ENCODE measurements at places on chromosomes 16 and 17.

GRCh38 chr17:80190716-80191115 is 20.9 kb downstream of the CARD14 start:
- DNase-seq: no peak

DNA sequence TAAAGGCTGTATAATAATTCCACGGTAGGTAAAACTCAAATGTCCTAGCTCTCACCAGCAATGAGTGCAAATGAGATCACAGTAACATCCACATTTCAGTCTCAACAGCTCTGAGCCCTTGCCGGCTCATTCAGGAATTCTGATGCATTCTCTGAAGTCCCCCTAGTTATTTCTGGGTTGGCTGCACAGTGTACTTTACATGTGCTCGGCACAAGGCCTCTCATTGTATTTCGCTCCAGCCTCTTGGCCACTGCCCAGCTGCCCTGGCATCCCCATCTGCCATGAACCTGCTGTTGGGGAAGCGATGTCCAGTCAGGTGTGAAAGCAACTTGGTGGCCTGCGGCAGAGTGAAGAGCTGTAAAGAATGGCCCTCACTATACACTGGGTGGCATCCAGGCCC is 14.3 kb downstream of the PRCD start:
- no peak for DNase-seq

GRCh38 chr17:313231-313630 is 39.4 kb downstream of the RPH3AL start:
- DNase-seq: no peak

GRCh38 chr17:42323268-42323773 is 35.0 kb downstream of the STAT5A start:
- no peak for DNase-seq

DNA sequence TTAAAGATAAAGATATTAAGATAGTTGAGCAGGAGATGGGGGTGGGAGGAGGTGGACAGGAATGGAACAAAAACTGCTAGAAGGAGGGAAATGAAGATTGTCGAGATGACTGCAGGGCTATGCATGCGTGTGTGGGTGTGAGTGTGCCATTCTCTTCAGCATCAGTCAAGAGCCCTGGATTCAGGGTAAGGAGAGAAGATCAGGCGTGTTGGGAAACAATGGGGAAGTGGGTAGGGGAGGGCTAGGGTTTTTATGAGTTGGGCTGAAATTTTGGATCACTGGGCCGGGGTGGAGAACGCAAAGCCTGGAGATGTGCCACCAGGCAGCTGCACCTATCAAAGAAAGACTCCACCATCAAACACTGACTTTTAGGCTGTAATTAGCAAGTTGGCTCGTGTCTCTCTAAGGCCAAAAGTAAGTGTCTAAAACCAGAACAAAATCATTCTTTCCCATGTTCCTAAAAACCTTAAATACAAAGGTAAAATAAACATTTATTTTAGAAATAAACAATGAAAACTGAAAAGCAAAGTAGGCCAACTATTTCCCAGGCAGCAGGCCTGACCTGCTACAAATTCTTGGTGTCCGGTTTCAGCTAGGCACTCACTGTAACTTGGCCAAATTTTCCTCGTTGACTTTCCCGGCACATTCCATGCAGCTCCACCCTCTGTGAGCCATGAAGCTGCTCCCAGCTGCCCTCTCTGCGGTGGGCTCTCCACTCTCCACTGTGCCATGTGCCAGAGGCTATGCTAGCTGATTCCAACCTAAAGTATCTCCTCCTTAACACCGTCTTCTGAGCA is 4.2 kb downstream of the CDRT4 start:
- DNase-seq: no peak

- DNase-seq: no peak
These were observed 650 bp downstream of the KIAA0753 start for GRCh38 chr17:6639586-6640535.

DNA sequence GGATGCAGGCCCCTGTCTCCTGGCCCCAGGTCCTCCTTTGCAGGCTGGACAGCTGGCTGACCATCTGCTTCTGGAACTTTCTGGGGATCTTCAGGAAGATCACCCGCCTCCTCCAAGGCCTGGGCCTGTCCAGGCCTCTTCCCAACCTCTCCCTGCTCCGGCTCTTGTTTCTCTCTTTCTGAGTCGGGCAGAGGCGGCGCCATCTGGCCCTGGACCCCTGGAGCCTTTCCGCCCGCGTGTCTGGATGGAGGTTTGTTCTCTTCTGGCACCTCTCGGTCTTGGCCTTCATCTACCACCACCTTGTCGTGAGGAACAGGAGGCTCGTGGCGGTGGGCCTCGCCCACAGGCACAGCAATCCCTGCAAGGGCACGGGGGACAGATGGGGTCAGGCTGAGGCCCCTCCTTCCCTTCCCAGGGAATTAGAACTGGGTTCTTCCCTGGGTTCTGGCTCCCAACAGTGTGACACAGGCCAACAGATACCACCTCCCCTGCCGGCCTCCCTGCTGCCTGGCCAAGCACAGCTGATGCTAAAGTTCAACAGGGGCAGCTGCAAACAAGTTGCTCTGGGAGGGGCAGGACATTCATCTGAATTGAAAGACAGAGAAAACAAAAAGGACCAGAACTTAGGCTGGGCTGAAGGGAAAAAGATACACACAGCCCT is 13.3 kb downstream of the NDUFAF8 start:
- no peak for DNase-seq

- no peak for DNase-seq
These were observed 10.0 kb upstream of the N4BP1 start for GRCh38 chr16:48619979-48620378.

DNA sequence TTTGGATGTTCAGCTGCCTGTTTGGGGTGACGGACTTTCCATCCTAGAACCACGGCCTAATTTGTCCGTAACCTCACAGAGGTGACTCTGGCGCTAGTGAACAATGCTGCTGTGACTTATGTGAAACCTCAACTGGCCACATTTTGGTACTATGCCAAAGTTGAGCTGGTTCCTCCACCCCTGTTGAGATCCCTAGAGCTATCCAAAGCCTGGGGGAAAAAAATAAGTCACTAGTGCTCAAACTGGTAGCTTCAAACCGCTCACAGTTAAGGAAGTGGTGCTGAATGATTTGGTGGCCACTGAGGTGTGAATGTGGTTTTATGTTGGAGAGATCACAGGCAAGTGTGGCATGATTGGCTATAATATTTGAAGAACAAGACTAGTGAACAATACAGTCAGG is 11.3 kb upstream of the TUBG2 start:
- no peak for DNase-seq

- no peak for DNase-seq
These were observed 4.3 kb downstream of the DUS1L start for GRCh38 chr17:82061047-82061925.

DNA sequence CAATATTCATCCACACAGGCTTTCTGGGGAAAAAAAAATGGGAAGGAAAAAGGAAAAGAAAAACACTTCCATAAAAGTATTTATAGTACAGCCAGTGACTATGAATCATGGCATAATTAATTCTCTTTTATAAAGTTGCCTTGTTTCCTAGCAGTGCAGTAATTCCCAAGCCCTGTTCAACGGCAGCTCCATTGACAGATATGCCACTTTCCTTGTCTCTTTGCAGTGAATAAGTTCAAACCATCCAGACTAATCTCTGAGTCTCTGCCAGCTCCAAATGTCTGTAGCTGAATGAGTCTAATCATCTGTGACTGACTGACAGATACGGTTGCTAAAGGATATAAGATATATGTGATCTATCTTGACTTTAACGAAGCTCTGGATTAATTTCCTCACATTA is 52.9 kb upstream of the KCNJ16 start:
- DNase-seq: no peak

- DNase-seq: no peak
These were observed 5.4 kb upstream of the BCAR1 start for GRCh38 chr16:75256696-75257343.

DNA sequence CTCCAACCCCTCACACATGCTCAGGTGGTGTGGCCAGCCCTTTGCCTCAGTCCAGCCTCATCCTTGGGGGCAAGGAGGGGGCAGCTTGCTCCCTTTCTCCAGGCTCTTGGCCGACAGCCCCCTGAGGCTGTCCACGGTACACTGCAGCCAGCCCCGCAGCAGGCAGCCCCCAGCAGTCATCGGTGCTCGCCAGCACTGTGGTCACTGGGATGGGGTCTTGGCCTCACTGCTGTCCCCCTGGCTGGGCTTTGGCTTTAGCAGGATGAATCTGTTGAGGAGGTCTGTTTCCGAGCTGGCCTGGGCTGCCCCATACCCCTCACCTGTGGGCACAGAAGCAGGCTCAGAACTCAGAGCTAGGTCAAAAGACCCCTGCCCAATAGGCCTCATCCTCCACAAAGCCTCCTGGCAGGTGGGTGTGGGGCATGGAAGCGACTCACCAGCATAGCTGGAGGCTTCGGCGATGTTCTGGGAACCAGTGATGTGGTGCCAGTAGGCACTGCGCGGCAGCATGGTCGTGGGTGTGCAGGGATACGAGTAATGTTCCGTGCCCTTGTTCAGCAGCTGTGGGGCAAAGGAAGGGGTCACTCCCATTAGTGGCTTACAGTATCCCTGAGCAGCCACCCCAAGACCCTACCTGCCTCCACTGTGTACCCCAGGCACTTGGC is 10.8 kb downstream of the POLR2C start:
- no peak for DNase-seq

- DNase-seq: no peak
These were observed 31.0 kb downstream of the PSMD12 start for GRCh38 chr17:67335245-67335835.

DNA sequence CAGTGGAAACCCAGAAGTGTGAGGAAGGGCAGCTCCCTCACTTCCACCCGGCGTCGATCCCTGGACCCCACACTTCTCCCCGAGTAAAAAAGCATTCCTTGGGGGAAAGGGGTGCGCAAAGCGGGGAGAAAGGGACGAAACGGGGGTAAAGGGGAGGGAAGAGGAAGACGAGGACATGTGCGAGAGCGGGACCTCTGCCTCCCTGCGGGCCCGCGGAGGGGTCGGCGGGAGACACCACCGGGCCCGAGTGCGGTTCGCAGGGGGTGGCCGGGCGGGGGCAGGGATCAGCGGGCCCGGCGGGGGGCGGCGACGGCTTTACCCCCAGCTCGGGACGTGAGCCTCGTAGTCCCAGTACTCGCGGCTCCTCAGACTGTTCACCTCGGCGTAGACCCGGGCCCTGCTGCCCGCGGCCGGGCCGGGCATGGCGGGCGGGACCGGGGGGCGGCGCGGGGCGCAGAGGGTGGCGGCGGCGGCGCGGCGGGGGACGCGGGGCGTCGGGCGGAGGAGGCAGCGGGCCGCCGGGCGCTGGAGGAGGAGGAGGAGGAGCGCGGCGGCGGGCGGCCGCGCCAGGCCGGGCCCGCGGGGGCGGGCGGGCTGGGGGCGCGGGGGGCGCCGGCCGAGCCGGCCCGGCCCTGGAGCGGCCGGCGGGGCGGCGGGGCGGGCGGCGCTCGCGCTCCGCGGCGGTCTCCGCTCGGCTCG is 443 bp downstream of the CSNK2A2 start:
- DNase-seq: no peak

GRCh38 chr17:27741361-27741861 is 58.9 kb downstream of the NOS2 start:
- DNase-seq: no peak

- DNase-seq: no peak
These were observed 21.6 kb upstream of the SLC6A2 start for GRCh38 chr16:55634193-55634592.

DNA sequence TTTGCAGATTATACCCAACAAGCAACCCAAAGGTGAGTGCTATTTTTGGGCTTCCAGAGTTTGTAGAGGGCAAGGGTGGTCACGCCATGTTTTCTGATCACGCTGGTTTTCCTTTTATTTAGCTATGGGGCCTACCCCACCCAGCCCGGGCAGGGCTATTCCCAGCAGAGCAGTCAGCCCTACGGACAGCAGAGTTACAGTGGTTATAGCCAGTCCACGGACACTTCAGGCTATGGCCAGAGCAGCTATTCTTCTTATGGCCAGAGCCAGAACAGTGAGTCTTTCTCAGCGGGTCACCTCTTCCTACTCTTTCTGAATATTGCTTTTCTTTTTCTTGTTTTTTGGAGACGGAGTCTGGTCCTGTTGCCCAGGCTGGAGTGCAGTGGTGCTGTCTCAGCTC is 2.5 kb downstream of the FUS start:
- no peak for DNase-seq

DNA sequence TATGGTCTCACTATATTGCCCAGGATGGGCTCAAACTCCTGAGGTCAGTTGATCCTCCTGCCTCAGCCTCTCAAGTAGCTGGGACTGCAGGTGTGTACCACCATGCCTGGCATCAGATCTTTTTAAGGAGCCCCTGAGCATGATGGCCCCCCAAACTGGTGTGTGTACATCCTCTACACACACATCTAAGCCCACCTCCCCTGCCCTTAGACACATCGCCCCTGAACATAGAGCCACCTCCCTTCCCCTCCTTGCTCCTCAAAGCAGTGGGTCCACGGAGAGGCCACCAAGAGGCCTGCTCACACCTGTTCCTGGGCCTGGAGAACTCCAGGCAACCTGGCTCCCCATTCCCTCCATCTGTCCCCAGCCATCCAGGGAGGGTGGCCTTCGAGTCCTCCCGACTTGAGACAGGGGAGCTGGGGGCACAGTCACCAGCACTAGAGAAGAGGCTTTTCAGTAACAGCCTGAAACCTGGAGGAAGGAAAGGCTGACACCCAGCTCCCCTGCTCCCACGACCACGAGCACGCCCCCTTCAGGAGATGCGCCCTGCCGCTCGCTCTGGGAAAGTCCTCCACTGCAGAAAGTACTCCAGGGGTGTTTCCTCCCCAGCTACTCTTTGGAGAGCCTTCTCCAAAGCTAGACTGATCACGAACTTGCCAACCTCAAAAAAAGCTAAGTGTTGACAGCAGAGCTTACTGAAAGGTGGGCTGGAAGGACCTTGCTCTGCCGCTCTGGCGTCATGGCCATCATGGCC is 12.6 kb upstream of the PRR29 start:
- DNase-seq: no peak

DNA sequence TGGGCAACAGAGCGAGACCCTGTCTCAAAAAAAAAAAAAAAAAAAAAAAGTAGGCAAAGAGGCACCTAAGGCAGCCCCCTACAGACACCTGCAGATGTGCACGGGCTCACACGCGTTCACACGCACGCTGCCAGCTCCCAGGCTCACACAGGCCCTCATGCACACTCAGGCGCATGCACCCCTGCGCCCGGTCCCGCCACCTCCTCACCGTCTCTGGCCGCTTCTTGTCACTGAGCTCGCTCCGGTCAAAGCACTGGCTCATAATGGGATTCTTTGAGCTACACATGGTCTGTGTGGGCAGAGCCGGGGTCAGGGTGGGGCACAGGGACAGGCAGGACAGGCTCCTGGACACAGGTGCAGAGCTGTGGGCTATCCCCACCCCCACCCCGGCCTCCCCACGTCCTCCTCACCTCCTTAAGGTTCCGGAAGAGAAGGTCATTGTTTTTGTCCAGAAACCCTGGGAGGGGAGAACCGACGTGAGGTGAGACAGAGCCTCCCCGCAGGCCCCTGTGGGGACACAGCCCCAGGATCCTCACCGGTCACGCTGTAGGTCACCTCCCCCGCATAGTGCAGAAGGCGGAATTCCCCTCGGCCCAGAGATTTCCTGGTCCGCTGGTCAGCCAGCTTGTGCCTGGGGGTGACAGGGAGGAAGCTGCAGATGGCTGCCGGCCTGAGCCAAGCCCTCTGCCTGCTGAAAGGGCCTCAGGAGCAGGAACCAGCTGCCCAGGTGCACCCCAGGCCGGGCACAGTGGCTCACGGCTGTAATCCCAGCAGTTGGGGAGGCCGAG is 17.9 kb downstream of the MYO1C start:
- no peak for DNase-seq

- DNase-seq: no peak
These were observed 8.2 kb downstream of the ITGAM start for GRCh38 chr16:31268033-31268365.

GRCh38 chr17:18946536-18946935 is 5.4 kb upstream of the SLC5A10 start:
- no peak for DNase-seq

All from stimulated activated CD4-positive, alpha-beta T cell treated with anti-CD3 and anti-CD28 coated beads, Interleukin-15, amount 100 ng/mL, for 1 hour (primary cell).